ENCODE measurements at places on chromosomes 6 and 20. TPM values are rescaled to one million over a fixed set of nuclear protein-coding genes. Genes with fewer than 3 reads are reported as not detected.

The FOXA2 gene
- total RNA-seq = not detected

GRCh38 chr6:2471472-2471871, 226.1 kb upstream of the GMDS start:
- no peak for DNase-seq

The LINC00237 gene
- total RNA-seq = not detected

DNA sequence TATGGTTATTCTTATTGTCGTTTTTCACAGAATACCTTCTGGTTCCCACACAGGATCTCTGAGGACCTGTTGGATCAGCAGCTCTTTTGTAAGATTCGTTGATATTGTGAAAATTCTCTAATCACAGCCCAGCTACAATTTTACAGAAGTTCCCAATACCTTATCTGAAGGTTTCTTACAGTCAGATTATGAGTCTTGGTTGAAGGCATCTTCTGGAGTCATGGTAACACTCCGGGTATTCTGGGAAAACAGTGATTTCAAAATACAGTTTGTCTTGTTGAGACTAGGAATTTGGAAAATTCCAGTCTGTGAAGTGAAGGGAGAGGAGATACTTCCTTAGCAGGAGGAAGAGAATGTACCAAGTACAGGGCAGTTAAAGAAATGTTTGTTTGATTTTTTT, 22.2 kb upstream of the HLA-C start:
- DNase-seq = no peak

GRCh38 chr6:465531-466348, 74.2 kb downstream of the IRF4 start:
- DNase-seq = no peak

DNA sequence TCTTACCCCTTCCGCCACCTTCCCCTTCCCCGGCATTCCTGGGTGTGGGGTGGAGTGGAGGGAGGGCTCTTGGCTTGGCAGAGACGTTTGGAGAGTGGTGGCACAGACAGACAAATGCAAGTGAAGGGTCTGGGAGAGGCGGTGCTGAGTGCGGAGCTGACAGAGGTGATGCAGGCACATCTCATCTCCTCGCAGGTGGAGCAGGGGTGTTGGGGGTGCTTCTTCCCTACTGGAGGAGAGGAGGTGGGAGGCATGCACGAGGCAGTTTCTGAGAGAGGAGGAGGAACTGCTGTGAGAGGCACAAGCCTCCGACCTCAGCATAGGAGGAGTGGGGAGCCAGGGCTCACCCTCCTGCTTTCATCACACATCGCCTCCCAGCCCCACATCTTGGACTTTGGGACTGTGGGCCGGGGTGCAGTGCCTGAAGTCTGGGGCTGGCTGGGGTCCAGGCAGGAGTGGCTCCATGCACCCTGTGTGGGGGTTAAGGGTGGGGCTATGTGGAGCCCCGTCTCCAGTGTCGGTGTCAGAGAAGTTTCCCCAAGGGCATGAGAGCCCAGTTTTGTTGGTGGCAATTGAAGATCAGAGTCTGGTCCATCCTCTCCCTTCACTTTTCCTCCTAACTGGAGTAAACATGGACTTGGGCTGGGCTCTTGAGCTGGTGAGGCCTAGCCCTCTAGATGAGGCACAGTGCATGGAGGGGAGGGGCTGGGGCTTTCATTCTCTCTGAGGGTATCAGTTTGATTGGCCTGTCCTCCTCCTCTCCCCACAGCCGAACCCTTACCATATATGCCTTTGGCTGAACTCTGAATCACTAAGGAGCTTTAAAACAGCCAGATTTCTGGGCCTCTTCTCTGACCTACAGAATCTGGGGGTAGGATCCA, 20.2 kb upstream of the SLC22A7 start:
- DNase-seq = peak; percentile 10

The GHRH gene
- not detected for total RNA-seq

- no peak for DNase-seq
Measured at GRCh38 chr6:51349857-51350256, 531.2 kb downstream of the TFAP2B start.

The NCOA6 gene
- 3.6 TPM for total RNA-seq

DNA sequence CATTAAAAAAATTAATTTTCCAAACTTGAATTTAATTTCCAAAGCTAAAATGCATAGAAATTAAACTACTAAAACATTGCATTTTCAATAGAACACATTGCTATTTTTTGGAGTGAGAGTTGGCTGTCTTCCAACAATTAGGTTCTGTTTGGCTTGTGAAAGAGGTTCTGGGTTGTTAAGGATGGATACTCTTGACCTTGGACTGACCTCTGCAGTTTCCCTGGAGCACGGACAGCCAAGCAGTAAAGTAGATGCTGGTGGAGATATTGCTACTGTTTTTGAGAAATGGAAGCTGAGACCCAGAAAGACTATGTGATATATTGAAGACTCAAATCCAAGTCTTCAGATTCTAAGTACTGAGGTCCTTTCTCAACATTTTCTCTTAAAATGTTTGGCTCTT, 95.9 kb upstream of the CHD6 start:
- no peak for DNase-seq

DNA sequence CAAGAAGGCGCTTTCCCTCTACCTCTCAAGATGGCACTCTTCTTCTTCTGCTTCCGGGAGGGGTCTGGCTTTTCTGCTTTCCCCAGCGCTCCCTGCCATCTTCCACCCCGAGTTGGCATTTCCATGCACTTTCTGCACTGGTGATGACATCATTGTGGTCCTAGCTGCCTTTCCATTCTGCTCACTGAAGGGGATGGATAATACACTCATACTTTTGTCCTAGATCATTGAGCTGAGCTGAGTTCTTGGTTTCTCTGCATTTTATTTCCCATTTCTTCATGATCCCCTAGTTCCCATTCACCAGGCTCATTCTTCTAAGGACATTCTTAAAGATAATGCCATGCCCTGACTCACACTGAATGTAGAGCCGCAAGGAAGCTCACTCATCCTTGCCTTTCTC, 96.7 kb downstream of the EDN1 start:
- no peak for DNase-seq

DNA sequence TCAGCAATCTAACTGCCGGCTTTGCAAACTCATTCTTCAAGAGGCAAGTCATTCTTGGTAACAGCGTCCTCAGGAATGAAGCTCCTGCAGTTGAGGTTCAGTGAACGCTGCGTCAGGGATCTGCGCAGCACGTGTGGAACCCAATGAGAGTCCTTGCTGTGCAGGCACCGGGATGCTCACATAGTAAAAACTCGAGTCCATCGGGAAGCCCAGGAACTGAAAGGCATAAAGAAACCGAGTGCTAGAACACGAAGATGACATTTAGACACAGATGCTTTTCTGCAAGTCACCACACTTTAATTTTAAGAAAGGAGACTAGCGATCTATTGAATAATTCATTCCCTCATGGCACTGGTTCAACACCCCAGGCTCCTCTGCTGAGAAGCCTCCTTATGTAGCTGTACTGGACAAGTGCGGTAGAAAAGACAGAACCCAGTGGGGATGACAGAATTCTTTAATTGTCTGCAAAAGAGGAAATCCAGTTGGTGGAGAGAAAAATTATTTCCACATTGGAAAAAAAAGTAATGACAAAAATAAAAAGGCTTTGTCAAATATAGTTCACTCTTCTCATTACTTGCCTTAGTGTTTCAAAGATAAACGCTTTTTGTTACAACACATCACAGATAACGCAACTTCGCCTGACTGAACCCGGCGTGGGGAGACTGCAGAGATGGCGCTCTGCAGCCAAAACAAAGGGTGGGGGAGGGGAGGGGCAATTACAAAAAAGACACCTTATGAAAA, 1.9 kb upstream of the AFDN start:
- peak; percentile 25 for DNase-seq
